Astrocyte (in vitro differentiated cells and primary cell): ENCODE measurements at places on chromosomes 11 and 22. TPM values are rescaled to one million over a fixed set of nuclear protein-coding genes. Genes with fewer than 3 reads are reported as not detected.
A peak's percentile ranks its signal among the peaks of the same experiment; 100 is the strongest.

DNA sequence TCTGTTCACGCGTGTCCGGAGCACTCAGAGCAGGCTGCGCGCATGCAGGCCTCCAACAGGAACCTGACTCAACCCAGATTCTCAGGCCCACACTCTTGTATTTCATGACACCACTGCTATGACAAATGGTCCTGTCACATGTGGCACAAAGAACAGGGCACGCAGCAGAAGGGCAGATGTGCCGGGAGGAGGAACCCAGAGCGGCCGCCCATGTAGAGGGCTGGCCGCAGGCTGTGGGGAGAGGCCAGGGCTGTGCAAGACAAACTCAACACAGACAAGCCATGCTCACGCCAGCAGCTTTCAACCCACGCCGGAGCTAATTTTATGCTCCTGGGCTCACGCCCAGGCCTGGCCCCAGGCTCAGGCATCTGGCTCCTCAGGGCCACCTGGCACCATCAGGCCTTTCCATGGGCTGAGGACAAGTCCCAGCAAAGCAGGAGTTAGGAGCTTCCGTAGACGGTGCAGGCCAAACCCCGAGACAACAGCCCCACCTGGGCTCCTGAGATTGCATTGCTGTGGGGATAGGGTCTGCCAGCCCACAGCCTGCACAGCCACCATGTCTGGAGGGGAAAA is 40.0 kb downstream of the DUSP8 start:
- H3K27me3 ChIP-seq, result no peaks in the 10 kb centered on the region
- no peaks in the 10 kb centered on the region for H3K36me3 ChIP-seq
- peak; percentile 73 for DNase-seq
- no peak overlapping the region for H3K4me3 ChIP-seq
- H3K4me1 ChIP-seq, result peaks cover 39% of the 10 kb centered on the region

- peaks cover 11% of the 10 kb centered on the region for H3K4me1 ChIP-seq
- H3K4me3 ChIP-seq, result no peak overlapping the region
- DNase-seq, result no peak
- no peak overlapping the region for H3K27ac ChIP-seq
Measured at GRCh38 chr22:20922141-20922751, 5.0 kb downstream of the CRKL start.

GRCh38 chr11:120410622-120411380 is 74.6 kb downstream of the ARHGEF12 start:
- peaks cover 11% of the 10 kb centered on the region for H3K4me1 ChIP-seq
- no peaks in the 10 kb centered on the region for H3K27me3 ChIP-seq
- H3K4me3 ChIP-seq, result no peak overlapping the region

DNA sequence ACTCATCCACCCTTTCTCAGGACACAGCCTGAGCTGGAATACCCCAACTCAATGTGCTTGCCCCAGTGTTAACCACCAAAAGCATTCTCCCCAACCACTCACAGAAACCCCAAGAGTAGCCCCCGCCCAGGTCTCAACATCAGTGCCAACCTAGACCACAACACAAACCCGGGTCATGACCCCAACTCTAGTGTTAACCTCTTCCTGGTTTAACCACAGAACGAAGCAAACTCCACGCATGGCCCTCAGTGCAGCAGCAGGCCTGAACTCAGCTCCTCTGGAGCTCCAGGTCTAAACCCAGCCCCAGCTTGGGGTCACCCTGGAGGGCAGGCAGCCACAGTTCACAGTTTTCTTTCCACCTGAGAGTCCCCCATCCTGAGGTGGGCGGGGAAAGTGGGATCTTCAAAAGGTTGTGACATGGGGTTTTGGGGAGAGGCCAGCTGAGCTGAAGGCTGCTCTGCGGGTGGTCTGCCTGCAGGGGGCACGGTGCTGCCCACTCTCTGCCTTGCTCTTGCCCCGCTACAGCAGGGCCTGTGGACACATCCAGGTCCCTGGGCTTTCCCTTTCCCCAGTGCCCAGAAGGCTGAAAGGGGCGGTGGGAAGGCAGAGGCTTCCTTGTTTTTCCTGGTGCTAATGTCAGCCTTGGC is 37.9 kb downstream of the NECTIN1 start:
- no peaks in the 10 kb centered on the region for H3K27me3 ChIP-seq
- peaks cover 6% of the 10 kb centered on the region for H3K4me1 ChIP-seq
- H3K27ac ChIP-seq, result no peak overlapping the region
- H3K36me3 ChIP-seq, result no peaks in the 10 kb centered on the region
- H3K4me3 ChIP-seq, result no peak overlapping the region

- peak overlapping the region; percentile 10 for H3K27ac ChIP-seq
- no peaks in the 10 kb centered on the region for H3K27me3 ChIP-seq
- H3K36me3 ChIP-seq, result peaks cover 38% of the 10 kb centered on the region
- DNase-seq, result peak; percentile 61
Measured at GRCh38 chr11:114447892-114448291, 8.6 kb downstream of the REXO2 start.

SCGB1C1 gene
- total RNA-seq, result not detected in 2 replicates

- no peak overlapping the region for H3K27ac ChIP-seq
- DNase-seq, result peak; percentile 29
- H3K27me3 ChIP-seq, result no peaks in the 10 kb centered on the region
- no peaks in the 10 kb centered on the region for H3K36me3 ChIP-seq
Measured at GRCh38 chr11:100816823-100817222, 129.7 kb downstream of the ARHGAP42 start.

OR2AG1 gene
- total RNA-seq, result not detected in 2 replicates

DNA sequence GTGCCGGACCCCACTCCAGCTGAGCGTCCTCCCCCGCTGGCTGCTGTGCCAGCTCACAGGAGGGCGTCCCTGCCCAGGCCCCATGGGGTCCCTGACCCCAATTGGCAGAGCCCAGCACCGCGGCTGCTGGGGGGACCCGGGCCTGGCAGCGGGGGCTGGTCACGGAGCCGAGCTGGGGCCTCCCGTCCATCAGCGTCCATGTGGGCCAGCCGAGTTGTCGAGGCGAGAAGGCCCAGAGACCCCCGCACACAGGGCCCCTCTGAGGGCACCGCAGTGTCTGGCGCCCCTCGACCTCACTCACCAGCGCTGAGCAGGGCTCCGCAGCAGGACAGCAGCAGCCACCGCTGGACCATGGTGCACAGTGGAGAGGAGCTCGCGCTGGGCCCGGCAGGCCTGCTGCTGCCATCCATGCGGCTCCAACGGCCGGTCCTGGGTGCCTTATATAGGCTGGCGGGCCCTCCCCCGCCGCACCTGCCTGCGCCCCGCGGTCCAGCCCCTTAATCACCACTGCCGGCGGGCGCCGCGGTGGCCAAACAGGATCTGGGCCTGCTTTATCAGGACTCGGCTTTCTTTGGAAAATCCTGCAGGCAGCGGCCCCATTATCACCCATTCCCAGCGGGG is at the start of gene MUC6:
Gene MUC6, minus strand, starts transcription at position 416 of the 621 bp plus-strand sequence. Its CDS starts 63 bp downstream, at position 353.
- no peaks in the 10 kb centered on the region for H3K36me3 ChIP-seq
- DNase-seq, result no peak
- H3K4me3 ChIP-seq, result no peak within 1 kb of the TSS
- no peaks in the 10 kb centered on the region for H3K27me3 ChIP-seq
- H3K27ac ChIP-seq, result no peak within 1 kb of the TSS

- H3K4me1 ChIP-seq, result peaks cover 23% of the 10 kb centered on the region
- no peaks in the 10 kb centered on the region for H3K36me3 ChIP-seq
- H3K4me3 ChIP-seq, result no peak overlapping the region
- no peak overlapping the region for H3K27ac ChIP-seq
Measured at GRCh38 chr11:120302001-120302805, 22.9 kb upstream of the TLCD5 start.
